ENCODE measurements at places on chromosomes 3 and 15. TPM values are rescaled to one million over a fixed set of nuclear protein-coding genes. Genes with fewer than 3 reads are reported as not detected.

Gene ZPLD1
- not detected for total RNA-seq

Gene TF
- 12.5 TPM for total RNA-seq

Gene ANKRD34C
- total RNA-seq = not detected

GRCh38 chr3:14522768-14523167 lies 17.4 kb downstream of the GRIP2 start:
- peak; percentile 44 for DNase-seq
- H3K27me3 ChIP-seq = no peaks in the 10 kb centered on the region
- no peak overlapping the region for H3K4me3 ChIP-seq
- no peak overlapping the region for H3K27ac ChIP-seq

DNA sequence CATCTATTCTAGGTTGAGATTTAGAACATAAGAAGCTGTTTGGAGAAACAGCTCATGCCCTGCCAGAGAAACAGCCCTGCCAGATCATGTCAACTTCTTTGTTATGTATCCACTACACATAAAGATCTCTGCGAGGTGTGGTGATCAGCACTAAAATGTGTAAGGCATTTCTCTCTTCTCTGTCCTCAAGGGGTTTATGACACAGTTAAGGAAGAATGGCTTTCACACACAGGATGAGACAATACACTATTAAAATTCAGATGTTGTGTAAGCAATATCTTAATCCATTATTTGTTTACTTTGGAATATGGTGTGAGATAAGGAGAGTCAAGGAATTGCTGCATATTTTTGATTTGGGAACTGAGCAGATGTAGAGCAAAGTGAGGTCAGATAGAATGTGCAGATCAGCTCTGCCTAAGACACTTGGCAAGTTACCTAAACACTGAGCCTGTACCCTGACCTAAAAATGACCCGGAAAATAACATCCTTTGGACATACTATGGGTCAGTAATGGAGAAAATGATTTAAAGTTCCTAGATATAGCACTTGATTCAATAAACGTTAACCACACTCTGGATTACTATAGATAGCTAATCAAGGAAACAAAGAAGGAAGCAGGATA lies 434.7 kb upstream of the PDZRN3 start:
- H3K36me3 ChIP-seq = no peaks in the 10 kb centered on the region
- no peak overlapping the region for H3K4me3 ChIP-seq
- no peak overlapping the region for H3K27ac ChIP-seq
- no peak for DNase-seq

Gene HRH1
- total RNA-seq = 11.3 TPM

DNA sequence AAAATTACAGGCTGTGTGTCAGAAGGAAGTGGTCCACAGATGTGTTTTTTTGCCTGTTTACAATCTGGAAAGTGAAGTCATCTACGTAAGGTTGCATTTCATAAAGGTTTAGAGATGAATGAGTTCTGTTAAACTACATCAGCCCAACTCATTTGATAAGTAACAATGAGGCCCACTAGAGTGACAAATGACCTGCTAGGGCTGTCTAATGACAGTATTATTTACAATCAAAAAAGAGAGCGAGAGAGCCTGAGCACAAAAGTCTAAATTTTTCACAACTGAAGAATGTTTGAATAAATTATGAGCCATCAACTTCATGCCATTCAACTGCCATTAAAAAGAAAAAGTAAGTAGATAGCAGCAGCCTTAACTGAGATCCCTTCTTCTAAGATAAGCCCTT lies 135.7 kb upstream of the TBL1XR1 start:
- H3K36me3 ChIP-seq = no peaks in the 10 kb centered on the region
- peaks cover 33% of the 10 kb centered on the region for H3K4me1 ChIP-seq
- H3K27me3 ChIP-seq = no peaks in the 10 kb centered on the region
- H3K27ac ChIP-seq = no peak overlapping the region

DNA sequence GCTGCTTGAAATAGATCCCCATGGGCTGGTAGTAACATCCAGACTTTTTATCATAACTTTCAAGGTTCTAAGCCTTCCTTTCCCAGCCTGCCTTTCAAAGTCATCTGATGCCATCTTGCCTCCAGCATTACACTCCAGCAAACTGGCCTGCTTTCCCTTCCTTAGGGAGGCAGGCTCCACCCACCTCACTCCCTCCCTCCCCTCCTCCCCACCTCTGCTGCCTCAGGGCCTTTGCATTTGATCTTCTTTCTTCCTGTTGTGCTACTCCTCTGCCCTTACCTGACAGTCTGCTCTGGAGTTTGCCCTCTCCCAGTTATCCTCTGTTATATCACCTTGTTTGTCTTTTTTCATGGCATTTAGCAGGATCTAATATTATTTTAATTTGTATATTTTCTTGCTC lies 319.5 kb downstream of the KCNH8 start:
- no peaks in the 10 kb centered on the region for H3K27me3 ChIP-seq
- no peak overlapping the region for H3K4me3 ChIP-seq
- H3K4me1 ChIP-seq = no peaks in the 10 kb centered on the region
- no peak overlapping the region for H3K27ac ChIP-seq

Gene LMLN
- 7.2 TPM for total RNA-seq

Gene MAP1A
- total RNA-seq = 5.7 TPM

DNA sequence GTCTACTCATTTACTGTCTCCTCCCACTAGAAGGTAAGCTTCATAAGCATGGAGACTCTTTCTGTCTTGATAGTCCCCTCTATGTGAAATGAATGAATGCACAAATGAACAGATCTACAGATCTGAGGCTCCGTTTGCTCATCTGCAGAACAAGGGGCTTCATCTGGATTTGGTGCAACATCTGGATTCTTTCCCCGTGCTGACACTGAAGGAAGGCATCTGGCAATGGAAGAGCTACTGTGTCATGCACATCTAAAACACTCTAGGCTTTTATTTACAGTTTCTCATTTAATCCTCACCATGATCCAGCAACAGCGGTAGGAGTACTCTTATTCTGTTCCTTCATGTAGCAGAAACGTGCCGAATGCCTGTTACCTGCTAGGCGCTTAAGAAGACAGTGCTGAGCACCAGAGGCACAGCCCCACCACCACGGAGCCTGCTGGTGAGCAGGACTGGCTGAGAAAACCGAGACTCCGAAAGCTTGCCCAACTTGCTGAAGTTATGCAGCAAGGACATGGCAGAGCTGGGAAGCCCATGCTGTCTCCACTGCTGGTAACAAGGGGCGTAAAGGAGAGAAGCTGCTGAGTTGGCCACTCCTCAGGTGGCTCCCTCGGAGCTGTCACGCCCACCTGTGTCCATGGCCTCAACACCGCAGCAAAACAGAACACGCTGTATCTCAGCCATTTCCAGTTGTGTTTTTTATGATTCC lies 31.1 kb downstream of the LSM3 start:
- H3K27me3 ChIP-seq = no peaks in the 10 kb centered on the region
- H3K27ac ChIP-seq = no peak overlapping the region
- H3K4me3 ChIP-seq = no peak overlapping the region

DNA sequence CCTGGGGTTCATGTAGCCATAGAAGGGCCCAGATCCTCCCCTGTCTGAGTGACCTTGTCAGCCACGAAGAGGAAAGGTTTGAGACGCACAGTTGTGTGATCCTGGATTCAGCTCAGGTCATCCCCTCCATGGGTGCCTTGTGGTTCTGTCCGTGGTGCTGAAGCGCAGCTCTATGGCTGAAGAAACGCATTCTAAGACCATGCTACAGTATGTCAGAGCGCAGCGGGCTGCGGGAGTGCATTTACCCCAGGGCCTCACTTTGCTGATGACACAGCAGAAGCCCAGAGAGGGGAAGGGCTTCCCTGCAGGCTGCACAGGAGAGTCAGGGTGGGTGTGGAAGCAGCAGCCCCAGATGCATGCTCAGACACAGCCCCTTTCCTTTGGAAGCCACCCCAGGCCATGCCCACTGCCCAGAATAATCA lies 68.8 kb upstream of the IQSEC1 start:
- no peak overlapping the region for H3K27ac ChIP-seq
- H3K27me3 ChIP-seq = no peaks in the 10 kb centered on the region
- DNase-seq = peak; percentile 49

Gene ILDR1
- total RNA-seq = 2.1 TPM

DNA sequence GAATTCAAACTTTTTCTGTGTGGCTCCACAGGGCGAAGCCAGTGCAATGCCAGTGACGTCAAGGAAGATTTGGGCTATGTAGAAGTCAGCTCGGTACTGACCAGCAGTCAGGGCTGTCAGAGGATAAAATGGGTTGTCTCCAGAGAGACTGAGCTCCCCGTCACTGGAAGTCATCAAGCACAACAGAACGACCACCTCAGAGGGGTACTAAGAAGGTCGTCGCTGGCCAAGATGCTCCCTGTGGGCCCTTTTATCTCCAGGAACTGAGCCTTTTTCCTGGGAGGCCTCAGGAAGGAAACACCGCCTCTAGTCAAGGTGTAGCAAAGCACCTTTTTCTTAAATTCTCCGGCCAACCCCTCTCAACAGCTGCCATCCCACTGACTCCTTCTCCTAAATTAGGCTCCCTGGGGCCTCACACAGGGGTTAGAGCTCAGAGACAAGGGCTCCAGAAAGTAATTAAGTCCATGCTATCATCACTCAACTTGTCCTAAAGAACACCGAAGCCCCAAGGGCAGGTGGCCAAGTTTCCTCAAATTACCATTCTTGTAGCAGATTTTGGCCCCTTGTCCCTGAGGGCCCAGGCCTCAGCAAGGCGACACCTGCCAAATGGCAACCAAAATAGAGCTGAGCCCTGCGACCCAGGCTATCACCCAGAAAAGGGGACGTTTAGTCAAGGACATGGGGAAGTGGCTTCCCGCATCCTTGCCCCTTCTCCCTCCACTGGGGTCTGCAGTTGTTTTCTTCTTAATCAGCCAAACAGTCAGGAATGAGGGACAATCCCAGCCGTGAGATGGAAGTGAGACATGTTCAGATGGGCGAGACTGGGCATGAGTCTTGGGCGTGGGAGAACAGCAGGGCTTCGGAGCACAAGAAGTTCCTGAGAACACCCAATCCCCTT lies 48.0 kb downstream of the SSUH2 start:
- H3K27ac ChIP-seq = peak overlapping the region; percentile 6
- no peak for DNase-seq
- no peak overlapping the region for H3K4me3 ChIP-seq
- no peaks in the 10 kb centered on the region for H3K36me3 ChIP-seq
- peaks cover 11% of the 10 kb centered on the region for H3K4me1 ChIP-seq

Gene KLHL40
- total RNA-seq = not detected

- H3K36me3 ChIP-seq = peaks cover 9% of the 10 kb centered on the region
- H3K27me3 ChIP-seq = no peaks in the 10 kb centered on the region
- H3K4me1 ChIP-seq = no peaks in the 10 kb centered on the region
- no peak overlapping the region for H3K27ac ChIP-seq
These were observed 40.1 kb downstream of the TIGIT start for GRCh38 chr3:114333923-114334240.

- H3K4me3 ChIP-seq = no peak overlapping the region
- no peaks in the 10 kb centered on the region for H3K27me3 ChIP-seq
- no peak overlapping the region for H3K27ac ChIP-seq
- no peak for DNase-seq
- no peaks in the 10 kb centered on the region for H3K4me1 ChIP-seq
- no peaks in the 10 kb centered on the region for H3K36me3 ChIP-seq
These were observed 578.4 kb downstream of the ZIC1 start for GRCh38 chr3:147987549-147987948.

GRCh38 chr3:50050361-50050760 lies 38.4 kb upstream of the RBM5 start:
- no peak for DNase-seq
- H3K4me3 ChIP-seq = no peak overlapping the region
- H3K27ac ChIP-seq = no peak overlapping the region
- no peaks in the 10 kb centered on the region for H3K27me3 ChIP-seq
- peaks cover 2% of the 10 kb centered on the region for H3K4me1 ChIP-seq
- H3K36me3 ChIP-seq = peaks cover 79% of the 10 kb centered on the region
